ENCODE measurements at places on chromosomes 3 and 15.

DNA sequence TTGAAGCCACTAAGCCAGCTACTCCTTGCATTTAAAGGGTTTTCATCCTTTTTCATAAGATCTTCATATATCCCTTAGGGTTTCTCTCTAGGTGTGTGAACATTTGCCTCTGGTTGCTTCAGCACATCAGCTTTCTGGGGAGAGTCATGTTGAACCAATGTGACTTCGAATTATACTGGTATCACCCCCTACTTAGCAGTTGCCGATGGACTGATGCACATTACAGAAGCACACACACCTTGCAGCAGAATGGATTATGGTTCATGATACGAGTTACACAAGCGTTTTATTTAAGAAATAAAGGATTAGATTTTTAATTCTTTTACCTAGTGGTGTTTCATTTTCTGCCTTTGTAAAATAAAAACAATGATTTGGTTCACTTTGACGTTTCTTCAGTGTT lies 39.6 kb downstream of the FBXO22 start:
- no peak for DNase-seq
- H3K4me1 ChIP-seq = no peaks in the 10 kb centered on the region
- peaks cover 4% of the 10 kb centered on the region for H3K27me3 ChIP-seq
- no peaks in the 10 kb centered on the region for H3K36me3 ChIP-seq

DNA sequence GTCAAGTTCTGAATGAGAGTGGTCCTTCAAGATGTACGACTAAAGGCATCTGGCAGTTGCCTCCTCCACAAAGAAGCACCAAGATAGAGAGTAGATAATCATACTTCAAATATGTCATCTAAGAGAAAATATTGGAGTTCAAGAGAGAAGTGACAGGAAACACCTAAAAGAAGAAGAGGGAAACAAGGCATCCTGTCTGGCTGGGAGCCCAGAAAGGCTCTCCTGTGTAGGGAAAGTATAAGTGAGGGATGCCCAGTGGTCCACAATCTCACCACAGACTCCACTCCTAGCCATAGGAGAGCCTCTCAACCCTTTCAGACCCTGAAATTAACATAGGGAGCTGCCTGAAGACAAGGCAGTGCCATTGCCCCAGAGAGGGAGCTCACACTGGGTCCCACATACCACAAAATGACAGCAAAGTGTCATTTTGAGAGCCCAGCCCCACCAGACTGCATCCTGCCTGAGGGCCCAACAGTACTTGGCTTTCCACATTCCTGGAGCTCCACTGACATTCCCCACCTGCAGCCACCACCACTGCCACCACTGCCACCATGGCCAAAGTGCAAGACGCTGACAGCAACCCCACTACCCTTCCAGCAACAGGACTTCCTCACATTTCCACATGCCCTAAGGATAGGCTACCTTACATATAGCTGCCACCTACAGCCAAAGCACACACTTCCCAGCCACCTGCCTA lies 210.6 kb downstream of the ATP8B4 start:
- no peak overlapping the region for H3K27ac ChIP-seq
- H3K4me3 ChIP-seq = no peak overlapping the region
- no peaks in the 10 kb centered on the region for H3K27me3 ChIP-seq
- H3K36me3 ChIP-seq = no peaks in the 10 kb centered on the region
- DNase-seq = no peak

DNA sequence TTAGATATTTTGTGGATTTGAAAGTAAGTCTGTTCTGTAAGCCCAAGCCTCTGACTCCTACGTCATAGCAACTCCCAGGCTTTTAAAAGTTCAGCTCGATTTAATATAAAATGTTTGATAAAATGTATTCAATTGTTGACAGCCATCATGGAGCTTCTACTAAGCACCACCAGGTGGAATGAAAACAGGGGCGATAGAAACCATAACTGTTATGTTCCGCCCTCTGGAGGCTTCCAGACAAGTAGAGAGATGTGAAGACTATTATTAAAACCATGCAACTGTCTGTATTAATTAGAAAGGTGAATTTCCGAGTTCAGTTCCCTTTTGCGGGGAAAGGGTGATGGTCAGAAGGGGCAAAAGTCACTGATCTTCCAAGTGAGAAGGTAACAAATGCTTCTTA lies 292.2 kb downstream of the NR2F2 start:
- no peak overlapping the region for H3K27ac ChIP-seq
- peaks cover 13% of the 10 kb centered on the region for H3K4me1 ChIP-seq
- no peak overlapping the region for H3K4me3 ChIP-seq
- DNase-seq = no peak
- H3K36me3 ChIP-seq = no peaks in the 10 kb centered on the region
- H3K27me3 ChIP-seq = no peaks in the 10 kb centered on the region

DNA sequence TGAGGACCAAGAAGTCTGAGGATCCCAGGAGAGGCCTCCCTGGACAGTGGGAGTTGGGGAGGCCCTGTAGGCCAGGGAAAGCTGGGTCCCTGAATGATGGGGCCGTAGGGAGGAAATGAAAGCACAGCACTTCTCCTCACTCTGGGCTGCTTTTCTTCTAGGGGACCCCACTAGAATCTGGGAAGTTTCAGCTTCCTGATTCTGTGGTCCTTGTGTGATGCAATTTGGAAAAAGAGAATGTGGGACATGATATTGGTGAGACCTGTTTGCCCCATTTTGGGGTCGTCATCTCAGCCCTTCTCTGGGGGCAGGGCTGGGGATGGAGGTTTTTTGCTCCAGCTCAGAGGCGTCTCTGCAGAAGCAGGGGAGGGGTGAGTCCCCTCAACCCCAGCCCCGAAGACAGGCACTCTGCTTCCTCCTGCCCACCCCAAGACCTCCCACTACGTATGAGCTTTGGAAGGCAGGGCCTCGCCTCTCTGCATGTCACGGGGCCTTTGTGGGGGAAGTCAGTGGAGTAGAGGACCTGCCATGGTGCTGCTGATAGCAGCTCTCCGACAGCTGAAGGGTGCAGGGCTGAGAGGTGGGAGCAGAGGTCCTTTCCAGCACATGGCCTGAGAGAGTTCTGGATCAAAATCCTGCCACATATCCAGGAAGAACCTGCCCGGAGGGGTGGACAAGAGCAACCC lies 1.5 kb upstream of the SNX22 start:
- H3K4me1 ChIP-seq = peaks cover 30% of the 10 kb centered on the region
- peaks cover 24% of the 10 kb centered on the region for H3K36me3 ChIP-seq
- no peak overlapping the region for H3K4me3 ChIP-seq
- peaks cover 14% of the 10 kb centered on the region for H3K27me3 ChIP-seq
- DNase-seq = no peak
- no peak overlapping the region for H3K27ac ChIP-seq

DNA sequence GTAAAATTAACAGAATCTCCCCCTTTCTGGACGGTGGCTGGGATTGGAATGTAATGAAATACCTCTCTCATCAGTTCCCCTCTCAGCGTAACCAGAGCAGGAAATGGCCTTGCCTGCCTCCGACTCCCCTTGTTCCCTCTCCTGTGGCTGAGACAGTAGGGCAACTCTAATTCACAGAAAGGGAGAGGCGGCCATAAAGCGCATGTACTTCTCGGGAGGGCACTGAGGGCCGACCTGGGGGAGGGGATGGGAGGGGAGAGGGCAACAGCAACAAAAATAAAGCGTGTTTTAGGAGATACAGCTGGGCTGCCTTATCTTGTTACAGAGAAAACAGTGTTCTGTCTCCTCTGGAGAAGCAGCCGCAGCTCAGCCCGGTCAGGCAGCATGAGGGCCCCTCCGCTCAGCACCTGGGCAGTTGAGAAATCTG lies 783.3 kb upstream of the ARRDC4 start:
- H3K4me1 ChIP-seq = no peaks in the 10 kb centered on the region
- no peaks in the 10 kb centered on the region for H3K36me3 ChIP-seq
- no peak for DNase-seq
- no peak overlapping the region for H3K27ac ChIP-seq
- peaks cover 14% of the 10 kb centered on the region for H3K27me3 ChIP-seq
- no peak overlapping the region for H3K4me3 ChIP-seq

DNA sequence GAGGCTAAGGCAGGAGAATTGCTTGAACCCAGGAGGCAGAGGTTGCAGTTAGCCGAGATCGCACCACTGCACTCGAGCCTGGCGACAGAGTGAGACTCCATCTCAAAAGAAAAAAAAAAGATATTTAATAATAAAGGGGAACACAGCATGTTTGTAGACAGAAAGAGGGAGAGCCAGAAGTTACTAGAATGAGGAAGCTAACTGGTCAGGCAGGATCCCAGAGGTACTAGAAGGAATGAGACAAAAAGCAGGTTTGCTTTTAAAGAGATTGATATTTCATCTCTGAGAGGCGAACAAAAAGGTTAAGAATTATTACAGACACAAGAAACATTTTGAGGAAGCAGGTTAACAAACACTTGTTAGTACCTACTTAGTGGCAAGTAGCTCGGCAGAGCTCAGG lies 9.2 kb downstream of the CD200R1 start:
- no peak for DNase-seq
- H3K27me3 ChIP-seq = peaks cover 11% of the 10 kb centered on the region
- H3K27ac ChIP-seq = no peak overlapping the region
- no peak overlapping the region for H3K4me3 ChIP-seq
- H3K4me1 ChIP-seq = no peaks in the 10 kb centered on the region
- no peaks in the 10 kb centered on the region for H3K36me3 ChIP-seq

DNA sequence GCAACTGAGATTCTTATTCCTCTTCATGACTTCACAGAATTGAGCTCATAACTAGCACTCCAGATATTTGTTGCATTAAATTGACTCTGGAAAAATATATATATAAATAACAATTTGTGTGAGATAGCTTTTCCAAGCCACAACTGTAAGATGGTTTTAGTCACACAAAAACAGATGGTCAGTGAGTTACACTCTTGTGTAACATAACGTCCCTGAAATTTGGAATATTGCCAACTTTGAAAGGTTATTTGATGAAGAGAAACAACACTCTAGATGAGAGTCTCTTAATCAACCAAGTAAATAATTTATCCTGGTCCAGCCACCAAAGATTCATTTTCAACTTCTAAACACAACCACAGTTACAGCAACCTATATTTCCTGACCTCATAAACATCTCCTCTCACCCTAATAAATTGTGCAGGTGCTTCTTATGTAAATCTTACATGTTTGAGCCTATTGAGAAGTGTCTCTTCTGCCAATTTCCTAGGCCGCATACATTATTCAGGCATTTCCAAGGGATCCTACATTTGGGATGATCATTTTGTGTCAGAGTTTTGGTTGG lies 84.9 kb upstream of the ACP3 start:
- H3K27me3 ChIP-seq = no peaks in the 10 kb centered on the region
- no peak for DNase-seq
- no peaks in the 10 kb centered on the region for H3K36me3 ChIP-seq
- H3K4me1 ChIP-seq = peaks cover 7% of the 10 kb centered on the region

GRCh38 chr3:195616681-195617080 lies 32.9 kb upstream of the APOD start:
- H3K36me3 ChIP-seq = no peaks in the 10 kb centered on the region
- no peak for DNase-seq
- peaks cover 10% of the 10 kb centered on the region for H3K4me1 ChIP-seq

DNA sequence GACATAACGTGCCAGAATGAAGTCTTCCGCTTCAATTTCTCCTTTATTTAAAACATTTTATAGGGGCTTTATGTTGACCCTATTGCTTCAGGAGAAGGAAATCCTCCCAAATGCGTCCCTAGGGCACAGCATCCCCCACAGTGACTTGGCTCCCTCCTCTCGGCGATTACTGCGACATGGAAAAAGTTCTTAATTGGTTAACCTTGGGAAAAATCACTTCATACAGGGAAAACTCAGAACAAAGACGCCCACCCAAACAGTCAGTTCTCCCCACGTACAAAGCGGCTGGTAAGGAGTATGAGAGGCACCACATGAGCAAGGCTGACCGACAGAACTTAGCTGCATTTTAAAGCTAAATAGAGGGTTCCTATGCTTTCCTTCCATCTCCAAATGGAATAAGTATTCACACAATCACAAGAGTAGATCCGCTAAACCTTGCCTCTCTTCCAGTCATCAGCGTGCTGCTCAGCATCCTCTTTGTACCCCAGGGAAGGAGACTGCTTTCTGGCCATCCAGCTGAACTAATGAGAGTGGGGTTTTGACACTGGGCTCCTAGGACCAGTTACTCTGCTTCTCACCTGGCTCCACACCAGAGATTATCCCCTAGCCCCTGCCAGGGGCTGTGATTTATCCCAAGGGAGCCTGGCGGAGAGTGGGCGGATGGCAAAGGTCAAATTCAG lies 415.3 kb upstream of the WNT5A start:
- no peaks in the 10 kb centered on the region for H3K36me3 ChIP-seq
- no peaks in the 10 kb centered on the region for H3K4me1 ChIP-seq
- no peak overlapping the region for H3K4me3 ChIP-seq
- H3K27me3 ChIP-seq = no peaks in the 10 kb centered on the region
- DNase-seq = no peak

GRCh38 chr3:152505926-152506325 lies 237.2 kb downstream of the MBNL1 start:
- DNase-seq = no peak
- no peak overlapping the region for H3K27ac ChIP-seq

DNA sequence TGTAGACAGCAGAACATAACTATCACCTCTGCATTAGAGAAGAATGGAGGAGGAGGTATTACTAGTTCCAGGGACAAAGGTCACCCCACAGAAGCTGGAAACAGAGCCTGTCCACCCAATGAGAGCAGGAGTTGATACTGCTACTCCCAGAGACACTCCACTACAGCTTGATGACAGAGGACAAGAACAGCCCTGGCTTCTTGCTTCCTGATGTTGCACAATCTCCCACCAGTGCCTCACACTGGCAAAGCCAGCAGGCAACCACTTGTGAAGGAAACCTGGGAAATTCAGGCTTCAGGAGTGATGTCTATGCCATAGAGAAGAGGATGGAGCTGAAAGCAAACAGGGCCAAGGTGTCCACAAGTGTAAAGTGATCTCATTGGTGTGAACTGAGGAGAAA lies 78.0 kb upstream of the POU1F1 start:
- H3K27me3 ChIP-seq = no peaks in the 10 kb centered on the region
- no peak overlapping the region for H3K27ac ChIP-seq
- no peaks in the 10 kb centered on the region for H3K4me1 ChIP-seq
- DNase-seq = no peak
- no peaks in the 10 kb centered on the region for H3K36me3 ChIP-seq

DNA sequence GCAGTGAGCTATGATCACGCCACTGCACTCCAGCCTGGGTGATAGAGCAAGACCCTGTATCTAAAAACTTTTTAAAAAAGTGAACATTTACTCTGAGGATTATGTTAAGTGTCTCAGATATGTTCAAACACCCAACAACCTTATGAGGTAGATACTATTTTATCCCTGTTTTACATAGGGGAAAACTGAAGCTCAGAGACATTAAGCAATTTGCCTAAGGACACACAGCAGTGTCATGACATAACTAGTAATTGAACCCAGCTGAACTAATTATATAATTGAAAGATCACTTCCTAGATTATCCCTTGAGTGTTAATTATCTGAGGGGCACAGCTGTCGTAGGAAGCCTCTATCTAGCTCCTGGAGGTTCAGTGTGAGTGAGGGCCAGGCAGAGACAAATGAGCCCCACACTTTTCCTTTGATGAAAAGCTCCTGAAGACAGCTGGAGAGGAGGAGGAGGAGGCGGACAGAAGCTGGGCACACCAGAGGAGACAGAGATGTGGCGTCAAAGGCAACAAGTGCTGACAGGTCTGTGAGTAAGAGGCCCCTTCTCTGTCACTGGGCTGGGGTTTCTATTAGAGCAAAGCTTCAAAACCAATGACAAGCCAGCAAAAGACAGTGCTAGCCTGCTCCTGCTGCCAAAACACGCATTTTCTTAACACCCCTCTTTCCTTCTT lies 20.5 kb downstream of the TRH start:
- H3K4me3 ChIP-seq = no peak overlapping the region
- H3K27ac ChIP-seq = no peak overlapping the region
- no peaks in the 10 kb centered on the region for H3K36me3 ChIP-seq

- no peak overlapping the region for H3K4me3 ChIP-seq
- H3K4me1 ChIP-seq = peaks cover 42% of the 10 kb centered on the region
- no peaks in the 10 kb centered on the region for H3K36me3 ChIP-seq
- H3K27me3 ChIP-seq = no peaks in the 10 kb centered on the region
Measured at GRCh38 chr3:14988988-14989394, 41.6 kb downstream of the NR2C2 start.

All from heart right ventricle (tissue), 16 donors.